ENCODE measurements at places on chromosomes 12 and 14.

GRCh38 chr14:57274551-57274950 lies 5.8 kb downstream of the AP5M1 start:
- no peak for DNase-seq

- no peak for DNase-seq
Observed at GRCh38 chr12:114580306-114580705, 103.7 kb downstream of the TBX3 start.

- DNase-seq: no peak
Observed at GRCh38 chr12:25591144-25591543, 38.1 kb upstream of the LMNTD1 start.

DNA sequence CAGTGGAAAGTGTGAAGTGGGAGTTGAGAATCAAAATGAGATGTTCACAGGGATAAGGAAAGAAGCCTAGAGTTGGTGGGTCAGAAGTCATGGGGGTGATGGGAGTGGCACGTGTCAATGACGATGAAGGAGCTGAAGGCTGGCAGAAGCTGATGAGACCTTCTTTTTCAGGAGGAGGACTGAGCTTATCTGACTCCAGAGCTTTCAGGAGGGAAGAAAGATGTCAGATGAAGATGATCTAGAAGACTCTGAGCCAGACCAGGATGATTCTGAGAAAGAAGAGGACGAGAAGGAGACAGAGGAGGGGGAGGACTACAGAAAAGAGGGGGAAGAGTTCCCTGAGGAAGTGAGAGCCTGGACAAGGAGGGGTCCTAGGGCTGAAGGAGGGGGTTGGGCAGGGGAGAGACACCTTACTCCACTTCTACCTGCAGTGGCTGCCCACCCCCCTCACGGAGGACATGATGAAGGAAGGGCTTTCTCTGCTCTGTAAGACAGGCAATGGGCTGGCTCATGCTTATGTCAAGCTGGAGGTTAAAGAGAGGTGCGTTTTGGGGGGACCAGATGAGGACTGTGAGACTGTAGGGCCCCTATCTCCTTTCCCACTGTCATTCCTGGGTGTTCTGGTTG lies 905 bp downstream of the LRRC23 start:
- no peak for DNase-seq

- DNase-seq: peak; percentile 71
Observed at GRCh38 chr12:120231316-120232011, 30.6 kb upstream of the RPLP0 start.

DNA sequence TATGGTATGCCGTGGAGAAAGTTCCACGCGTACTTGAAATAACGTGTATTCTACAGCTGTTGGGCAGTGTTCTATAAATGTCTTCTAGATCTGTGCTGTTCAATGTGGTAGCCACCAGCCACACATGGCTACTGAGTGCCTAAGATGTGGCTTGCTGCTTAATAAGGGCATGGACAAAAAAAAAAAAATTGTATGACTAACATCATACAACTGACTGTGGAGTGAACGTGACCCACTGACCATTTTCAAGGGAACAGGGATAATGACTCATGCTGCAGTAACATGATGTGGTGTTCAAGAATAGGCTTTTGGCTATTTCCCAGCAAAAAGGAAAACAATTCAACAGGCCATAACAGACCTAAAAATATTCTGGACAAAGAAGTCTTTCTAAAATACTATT lies 13.0 kb downstream of the ATG14 start:
- DNase-seq: no peak

DNA sequence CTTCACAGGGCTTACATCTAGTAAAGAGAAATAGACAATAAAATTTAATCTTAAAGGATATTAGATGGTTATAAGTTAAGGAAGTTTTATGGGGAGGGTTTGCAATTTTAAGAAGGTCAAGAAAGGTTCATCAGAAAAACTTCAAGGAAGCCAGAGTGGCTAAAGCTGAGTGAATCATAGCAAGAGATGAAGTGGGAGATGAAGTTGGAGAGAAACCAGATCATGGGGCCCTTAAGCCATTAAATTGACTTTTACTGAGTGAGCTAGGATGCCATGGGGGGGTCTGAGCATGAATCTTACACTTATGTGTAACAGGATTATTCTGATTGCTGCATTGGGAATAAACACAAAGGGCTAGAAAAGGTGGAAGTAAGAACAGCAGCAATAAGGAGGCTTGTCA lies 189.2 kb downstream of the LRIG3 start:
- DNase-seq: no peak

DNA sequence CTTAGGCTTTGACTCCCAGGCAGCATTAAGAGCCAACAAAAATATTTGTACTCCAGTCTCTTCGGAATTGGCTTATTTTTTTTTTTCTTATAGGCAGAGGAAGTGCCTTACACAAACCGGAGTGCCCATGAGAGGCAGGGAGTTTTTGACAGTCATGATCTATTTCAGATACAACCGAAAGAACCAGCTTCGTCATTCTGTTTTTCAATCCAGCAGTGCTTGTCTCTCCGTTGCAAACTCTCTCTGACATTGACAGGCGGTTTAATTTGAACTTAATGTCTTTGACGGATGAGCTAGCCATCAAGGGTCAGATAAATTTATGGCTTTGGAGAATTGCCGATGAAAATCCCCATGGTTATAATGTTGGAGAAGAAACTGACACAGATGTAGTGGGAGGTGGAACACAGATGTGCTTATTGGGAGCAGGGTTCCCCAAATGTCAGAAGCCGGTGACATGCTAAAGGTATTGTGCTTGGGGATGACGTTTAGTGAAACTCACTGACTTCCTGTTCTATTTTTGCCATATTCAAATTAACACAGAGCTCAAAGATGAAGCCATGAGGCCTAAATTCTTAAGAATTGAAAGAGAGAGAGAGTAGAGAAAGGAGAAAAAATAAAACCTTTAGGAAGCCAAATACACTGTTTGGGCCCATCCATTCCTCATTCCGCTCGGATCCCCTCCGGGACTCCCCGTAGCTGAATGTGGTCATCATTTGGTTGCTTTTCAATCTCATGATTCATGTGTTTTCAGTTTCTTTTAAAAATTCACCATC lies 59.7 kb downstream of the PLXNC1 start:
- DNase-seq: no peak

GRCh38 chr14:77570706-77571268 lies 45.6 kb downstream of the SPTLC2 start:
- no peak for DNase-seq

DNA sequence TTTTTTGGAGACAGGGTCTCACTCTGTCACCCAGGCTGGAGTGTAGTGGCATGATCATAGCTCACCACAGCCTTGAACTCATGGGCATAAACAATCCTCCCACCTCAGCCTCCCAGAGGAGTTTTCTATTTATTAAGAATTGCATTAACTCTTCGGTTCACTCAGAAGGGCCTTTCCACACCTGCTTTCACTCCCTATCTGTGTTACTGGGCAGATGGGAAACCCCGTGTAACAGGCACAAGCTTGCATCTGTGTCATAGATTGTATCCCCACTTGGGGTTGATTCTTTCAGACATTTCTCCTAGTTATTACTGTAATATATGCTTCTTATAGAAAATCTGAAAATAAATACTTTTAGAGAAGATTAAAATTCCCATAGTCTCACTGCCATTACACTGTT lies 38.7 kb downstream of the STX2 start:
- DNase-seq: no peak

- DNase-seq: no peak
Observed at GRCh38 chr14:71006200-71006563, 98.9 kb downstream of the PCNX1 start.

- DNase-seq: no peak
Observed at GRCh38 chr12:113062502-113063395, 6.2 kb downstream of the DTX1 start.

- DNase-seq: no peak
Observed at GRCh38 chr12:65882486-65882885, 58.2 kb downstream of the HMGA2 start.

DNA sequence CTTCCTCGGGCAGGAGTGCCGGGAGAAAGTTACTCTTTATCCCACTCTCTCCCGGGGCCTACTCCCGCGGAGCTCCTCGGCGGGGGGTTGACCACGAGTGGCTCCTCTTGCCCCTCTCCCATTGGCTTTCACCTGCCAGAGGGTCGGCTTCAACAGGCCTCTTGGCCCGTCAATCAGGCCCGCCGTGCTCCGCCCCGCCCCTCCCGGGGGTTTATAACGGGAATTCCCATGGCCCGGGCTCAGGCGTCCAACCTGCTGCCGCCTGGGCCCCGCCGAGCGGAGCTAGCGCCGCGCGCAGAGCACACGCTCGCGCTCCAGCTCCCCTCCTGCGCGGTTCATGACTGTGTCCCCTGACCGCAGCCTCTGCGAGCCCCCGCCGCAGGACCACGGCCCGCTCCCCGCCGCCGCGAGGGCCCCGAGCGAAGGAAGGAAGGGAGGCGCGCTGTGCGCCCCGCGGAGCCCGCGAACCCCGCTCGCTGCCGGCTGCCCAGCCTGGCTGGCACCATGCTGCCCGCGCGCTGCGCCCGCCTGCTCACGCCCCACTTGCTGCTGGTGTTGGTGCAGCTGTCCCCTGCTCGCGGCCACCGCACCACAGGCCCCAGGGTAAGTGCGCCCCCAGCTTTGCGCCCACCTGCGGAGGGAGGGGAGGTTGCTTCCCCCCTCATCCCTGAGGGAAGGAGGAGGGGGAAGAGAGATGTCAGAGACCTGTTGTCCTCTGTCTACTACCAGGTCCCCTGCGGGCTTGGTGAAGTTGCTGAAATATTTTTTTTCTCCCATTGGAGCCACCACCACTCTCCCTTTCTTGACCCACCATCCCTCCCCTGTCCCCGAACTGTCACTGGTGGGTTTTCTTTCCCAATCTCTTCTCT lies at the start of gene SMOC1:
Gene SMOC1, plus strand, starts transcription at position 242 of the 869 bp plus-strand sequence. Its CDS starts 263 bp downstream, at position 505.
- no peak for DNase-seq

- no peak for DNase-seq
Observed at GRCh38 chr12:25449007-25449406, 104.1 kb downstream of the LMNTD1 start.

- no peak for DNase-seq
Observed at GRCh38 chr14:79605849-79606248, 605.5 kb downstream of the DIO2 start.

GRCh38 chr14:86346818-86347384 lies 817.0 kb downstream of the FLRT2 start:
- DNase-seq: no peak

DNA sequence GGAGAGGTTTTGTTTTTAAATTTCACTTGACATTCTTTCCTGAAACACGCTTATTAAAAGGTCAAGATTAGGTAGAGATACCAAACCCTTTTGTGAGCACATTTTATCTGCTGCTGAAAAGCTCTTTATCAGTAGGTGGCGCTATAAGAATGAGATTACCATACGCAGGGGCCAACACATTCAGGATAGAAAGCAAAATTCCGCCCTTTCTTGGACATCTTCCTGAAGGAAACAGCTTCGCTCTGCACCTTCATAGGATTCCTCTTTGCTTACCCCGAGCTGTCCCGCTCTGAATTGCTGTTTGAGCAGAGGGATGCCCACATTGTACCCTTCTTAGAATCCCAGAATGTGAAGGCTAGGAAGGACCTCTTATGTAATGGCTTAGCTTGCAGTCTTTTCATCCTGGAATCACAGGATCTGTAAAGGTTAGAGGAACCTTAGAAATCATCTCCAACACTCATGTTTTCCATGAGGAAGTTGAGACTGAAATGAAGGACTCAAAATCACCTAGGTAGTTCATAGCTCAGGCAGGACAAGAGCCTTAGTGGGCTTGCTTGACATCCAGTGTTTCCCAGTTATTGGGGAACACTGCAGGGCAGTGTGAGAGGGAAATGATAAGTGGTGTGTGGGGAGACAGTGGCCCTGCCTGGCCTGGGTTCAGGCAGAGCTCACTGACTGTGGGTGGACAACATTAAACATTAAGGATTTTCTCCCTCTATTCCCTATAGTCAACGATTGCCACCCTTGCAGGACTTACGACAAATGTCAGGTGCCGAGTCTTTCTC lies 38.7 kb upstream of the CRY1 start:
- no peak for DNase-seq

GRCh38 chr12:105409801-105410471 lies 79.4 kb downstream of the C12orf75 start:
- DNase-seq: no peak

All from stimulated activated CD8-positive, alpha-beta memory T cell treated with anti-CD3 and anti-CD28 coated beads, Interleukin-4, amount 100 ng/mL, for 4 hours (primary cell).